SK-N-MC (cell line): ENCODE measurements at places on chromosomes 2 and 18.

DNA sequence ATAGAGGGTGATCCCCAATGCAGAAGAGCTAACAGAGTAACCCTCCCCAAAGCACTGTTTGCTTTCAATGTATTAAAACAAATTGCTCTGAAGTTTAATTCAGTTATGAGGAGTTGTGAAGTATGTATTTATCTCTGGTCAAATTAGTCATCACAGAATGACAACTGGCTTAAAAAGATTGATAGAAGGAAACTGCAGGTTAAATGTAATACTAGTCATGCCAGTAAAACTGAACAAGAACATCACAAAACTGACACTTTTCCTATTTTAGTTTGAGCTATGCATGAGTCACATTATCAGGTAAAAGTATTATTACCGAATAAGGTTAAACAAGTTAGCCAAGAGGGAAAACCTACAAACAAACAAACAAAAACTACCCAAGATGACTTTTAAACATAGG lies 99.0 kb upstream of the ACVR1C start:
- DNase-seq, result no peak

- no peak for DNase-seq
Measured at GRCh38 chr2:29725610-29726009, 195.8 kb downstream of the ALK start.

GRCh38 chr2:39603436-39603835 lies 62.3 kb upstream of the TMEM178A start:
- DNase-seq, result no peak

DNA sequence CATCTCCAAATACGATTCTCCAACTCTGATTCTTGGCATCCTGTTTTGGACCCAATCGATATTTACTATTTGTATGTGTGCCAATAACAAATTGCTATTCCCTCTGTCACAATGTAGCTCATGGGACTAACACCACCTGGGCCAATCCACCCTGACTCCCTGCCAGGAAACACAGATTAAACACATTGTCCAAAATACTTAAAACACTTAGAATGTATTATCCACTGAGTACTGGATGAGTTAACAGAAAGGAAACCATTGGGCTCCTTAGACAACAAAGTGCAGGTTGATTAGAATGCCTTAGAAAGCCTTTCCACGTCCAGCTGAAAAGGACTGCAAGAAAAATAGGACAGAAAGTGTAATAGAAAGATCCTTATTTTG lies 79.4 kb upstream of the ARHGAP28 start:
- no peak for DNase-seq

GRCh38 chr2:7586898-7587297 lies 669.7 kb downstream of the RNF144A start:
- DNase-seq, result no peak

DNA sequence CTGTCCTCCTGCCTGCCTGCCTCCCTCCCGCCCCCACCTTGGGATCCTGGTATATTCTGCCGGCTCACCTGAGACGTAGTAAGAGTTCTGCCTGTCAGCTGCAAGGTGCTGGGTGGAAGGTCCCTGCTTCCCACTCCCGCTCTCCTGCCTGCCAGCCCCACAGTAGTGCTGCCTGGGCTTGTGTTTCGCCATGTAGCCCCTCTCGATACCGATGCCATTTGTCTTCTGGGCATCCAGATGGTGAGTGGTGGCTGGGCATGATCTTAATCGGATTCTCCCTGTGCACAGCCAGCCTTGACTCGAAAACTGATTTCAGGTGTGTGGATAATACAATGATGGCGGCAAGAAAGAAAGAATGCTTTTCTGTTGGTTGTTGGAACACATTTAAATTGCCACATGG lies 184.9 kb downstream of the AGAP1 start:
- DNase-seq, result no peak

DNA sequence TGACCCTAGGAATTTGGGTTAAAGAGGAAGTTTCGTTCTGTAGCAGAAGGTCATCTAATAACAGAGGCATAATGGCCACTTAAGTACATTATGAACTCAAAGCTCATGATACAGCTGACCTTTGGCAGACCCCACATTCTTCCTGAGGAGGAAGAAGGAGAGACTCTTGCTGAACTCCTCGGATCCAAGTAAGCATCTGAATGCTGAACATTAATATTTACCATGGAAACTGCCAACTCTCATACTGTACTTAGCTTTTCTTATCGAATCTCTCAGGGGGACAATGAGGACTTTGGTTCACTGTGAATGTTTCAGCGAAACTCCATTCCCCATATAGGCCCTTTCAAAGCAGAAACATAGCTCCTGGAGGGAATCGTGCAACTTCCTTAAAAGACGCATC lies 781.4 kb upstream of the GYPC start:
- DNase-seq, result no peak

DNA sequence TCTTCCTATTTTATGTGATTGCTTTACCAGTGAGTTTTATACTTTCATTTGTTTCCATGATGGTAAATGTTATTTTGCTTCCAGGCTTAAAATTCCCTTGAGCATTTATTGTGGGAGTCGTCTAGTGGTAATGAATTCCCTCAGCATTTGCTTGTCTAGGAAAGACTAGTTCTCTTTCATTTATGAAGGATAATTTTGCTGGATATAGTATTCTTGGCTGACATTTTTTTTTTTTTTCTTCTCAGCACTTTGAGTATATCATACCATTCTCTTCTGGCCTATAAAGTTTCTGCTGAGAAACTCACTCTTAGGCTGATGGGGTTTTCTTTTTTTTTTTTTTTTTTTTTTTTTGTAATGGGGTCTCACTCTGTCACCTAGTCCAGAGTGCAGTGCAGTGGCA lies 99.1 kb downstream of the EDAR start:
- DNase-seq, result no peak

DNA sequence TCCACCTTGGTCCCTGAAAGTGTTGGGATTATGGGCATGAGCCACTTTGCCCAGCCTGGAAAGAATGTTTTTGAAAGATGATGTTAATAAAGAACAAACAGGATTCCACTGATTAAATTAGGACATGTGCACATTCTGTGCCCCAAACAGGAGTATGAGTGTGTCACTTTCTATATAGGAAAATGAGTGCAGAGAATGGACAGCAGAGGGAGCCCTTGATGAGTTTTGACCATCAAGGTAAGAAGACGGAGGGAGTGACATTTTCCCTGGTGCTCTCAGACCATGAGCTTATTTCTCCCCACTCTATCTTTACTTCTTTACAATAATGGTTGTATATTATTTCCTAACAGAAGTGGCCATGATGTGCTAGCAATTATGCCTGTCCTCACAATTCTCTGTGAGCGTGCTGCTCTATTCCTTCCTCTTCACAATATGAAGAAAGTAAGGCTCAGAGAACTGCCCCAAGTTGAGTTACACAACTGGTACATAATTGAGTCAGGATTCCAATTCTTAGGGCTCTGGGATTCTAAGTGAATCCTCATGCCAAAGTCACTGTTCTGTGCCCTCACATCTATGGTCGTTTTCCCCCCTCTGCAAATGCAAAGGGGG lies 20.6 kb downstream of the RPL37A start:
- peak; percentile 66 for DNase-seq

DNA sequence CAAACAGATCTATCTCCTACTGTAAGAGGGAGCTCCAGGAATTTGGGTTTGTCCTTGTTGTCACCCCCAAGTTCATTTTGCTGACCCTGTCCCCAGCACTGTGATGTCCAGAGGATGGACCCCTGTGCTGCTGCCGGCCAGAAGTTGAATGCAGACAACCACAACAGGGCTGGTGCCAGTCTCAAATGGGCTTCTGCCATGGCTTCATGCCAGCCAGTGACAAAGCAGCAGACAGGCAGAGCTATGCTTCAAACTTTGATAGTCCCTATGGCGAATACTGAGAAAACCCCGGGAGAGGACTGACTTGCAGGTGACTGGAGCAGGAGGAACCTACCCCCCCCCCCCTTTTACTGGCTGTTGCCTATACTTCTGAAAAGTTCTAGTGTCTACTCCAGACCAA lies 3.2 kb downstream of the SMAD7 start:
- no peak for DNase-seq

GRCh38 chr2:231709636-231709980 lies 1.3 kb downstream of the PTMA start:
- DNase-seq, result no peak

- peak; percentile 14 for DNase-seq
Measured at GRCh38 chr2:65228263-65228750, 676 bp downstream of the ACTR2 start.

GRCh38 chr18:63216516-63217311 lies 102.9 kb downstream of the BCL2 start:
- no peak for DNase-seq

- no peak for DNase-seq
Measured at GRCh38 chr18:9683418-9684396, 24.4 kb upstream of the RAB31 start.

DNA sequence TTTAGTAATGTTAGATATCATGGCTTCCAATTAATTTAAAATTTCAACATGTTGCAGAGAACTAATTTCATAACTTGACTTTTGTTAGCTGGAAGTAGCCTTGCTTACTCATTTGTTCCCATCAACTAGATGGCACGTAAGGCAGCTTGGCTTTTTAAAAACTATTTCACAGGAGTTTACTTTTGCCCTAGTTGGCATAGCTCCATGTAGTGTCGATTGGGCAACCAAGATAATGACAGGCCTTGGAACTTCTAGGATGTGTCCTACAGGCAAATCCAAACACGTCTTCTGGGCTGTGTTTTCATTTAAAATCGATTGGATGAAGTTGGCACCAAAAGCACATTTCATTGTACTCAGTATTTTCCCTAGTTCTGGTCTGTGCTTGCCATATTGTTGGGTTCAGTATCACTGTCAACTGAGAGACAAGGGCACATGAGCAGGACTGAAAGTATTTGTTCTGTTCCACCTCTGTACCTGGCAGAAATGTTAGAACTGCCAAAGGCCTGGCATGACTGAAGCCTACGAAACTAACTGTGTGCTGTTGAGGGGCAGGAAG lies 29.4 kb downstream of the HADHB start:
- DNase-seq, result peak; percentile 24

- DNase-seq, result no peak
Measured at GRCh38 chr2:18247282-18248110, 313.0 kb downstream of the RDH14 start.

DNA sequence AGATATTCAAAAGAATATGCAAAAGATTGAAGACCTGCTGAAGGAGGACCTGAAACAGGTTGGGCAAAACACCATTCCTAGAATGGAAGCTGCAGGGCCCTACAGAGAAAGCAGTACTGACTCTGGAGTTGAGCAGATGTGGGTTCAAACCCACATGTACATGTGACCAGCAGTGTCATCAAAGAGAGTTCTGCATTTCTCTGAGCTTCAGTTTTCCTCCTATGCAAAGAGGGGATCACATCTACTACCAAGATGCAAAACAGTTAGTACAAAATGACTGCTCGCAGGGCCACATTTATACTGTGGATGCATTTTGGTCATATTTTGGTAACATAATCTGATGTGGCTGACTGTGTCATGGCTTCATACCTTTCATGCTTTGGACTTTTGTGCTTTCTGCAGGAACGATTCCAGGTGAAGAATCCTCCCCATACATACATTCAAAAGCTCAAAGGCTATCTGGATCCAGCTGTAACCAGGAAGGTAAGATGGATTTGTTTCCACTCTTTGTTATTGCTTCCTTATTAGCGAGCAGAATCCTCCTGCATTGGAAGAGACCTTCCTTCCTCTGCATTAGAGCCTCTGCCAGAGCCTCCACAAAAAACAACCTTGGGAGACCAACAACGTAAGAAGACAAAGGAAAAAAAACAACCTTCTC lies 174.8 kb downstream of the PRPF40A start:
- DNase-seq, result no peak

DNA sequence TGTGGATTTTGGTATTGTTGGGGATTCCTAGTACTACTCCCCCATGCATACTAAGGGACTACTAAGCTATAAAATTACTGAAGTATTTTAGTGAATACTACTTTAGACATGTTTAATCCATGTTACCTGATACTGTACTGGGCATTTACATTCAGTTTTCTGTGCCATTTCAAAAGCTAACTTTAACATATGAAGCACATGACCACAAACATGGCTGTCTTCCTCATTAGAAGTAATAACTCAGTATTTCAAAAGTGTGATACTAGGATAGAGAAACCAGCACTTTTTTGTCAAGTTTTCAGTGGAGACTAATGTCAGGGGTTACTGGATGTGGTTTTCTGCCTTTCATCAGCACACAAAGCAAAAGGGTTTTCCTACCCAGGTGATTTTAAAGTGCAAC lies 27.9 kb downstream of the WDR33 start:
- no peak for DNase-seq

DNA sequence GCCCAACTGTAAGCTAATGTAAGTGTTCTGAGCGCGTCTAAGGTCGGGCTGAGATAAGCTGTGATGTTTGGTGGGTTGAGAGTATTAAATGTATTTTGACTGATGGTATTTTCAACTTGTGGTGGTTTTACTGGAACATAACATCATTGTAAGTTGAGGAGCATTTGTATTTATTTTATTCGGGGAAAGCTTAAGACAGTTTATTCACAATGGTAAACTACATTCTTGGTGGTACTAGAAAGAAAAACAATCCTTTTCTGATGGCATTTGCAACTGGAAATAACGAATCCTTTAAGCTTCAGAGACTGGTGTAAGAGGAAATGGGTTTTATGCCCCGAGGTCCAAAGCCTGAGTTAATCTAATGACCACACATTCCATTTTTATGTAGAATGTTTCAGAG lies 283.3 kb upstream of the NETO1 start:
- DNase-seq, result no peak

GRCh38 chr2:98654699-98655495 lies 46.5 kb downstream of the UNC50 start:
- DNase-seq, result no peak

GRCh38 chr2:41940745-41941063 lies 107.1 kb upstream of the PKDCC start:
- DNase-seq, result peak; percentile 80

DNA sequence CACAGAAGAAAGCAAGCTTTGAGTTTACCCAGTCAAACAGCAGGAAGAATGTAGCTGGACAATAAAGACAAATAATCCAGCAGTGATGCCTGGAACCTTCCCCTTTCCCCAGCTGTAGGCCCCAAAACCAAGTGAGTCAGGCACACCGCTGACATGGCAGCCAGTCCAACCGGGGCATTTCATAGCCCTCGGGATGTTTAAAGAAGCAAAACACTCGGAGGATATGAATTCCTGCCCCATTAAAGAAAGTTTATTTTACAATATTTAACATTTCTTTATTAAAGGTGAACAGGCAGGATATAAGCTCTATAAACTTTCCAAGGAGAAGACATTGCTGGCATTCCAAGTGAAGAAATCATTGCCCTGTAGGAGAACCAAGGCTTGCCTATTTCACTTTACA lies 507.6 kb upstream of the TNP1 start:
- no peak for DNase-seq

- no peak for DNase-seq
Measured at GRCh38 chr18:31931886-31932240, 11.1 kb downstream of the TRAPPC8 start.

GRCh38 chr2:25078170-25079049 lies 36.5 kb downstream of the EFR3B start:
- DNase-seq, result no peak

GRCh38 chr18:3329872-3330271 lies 67.9 kb downstream of the MYL12B start:
- no peak for DNase-seq

GRCh38 chr2:44560352-44560751 lies 198.6 kb downstream of the CAMKMT start:
- no peak for DNase-seq

- DNase-seq, result no peak
Measured at GRCh38 chr18:12478269-12479047, 70.7 kb downstream of the PRELID3A start.
